ENCODE measurements at places on chromosomes 16 and 17.

DNA sequence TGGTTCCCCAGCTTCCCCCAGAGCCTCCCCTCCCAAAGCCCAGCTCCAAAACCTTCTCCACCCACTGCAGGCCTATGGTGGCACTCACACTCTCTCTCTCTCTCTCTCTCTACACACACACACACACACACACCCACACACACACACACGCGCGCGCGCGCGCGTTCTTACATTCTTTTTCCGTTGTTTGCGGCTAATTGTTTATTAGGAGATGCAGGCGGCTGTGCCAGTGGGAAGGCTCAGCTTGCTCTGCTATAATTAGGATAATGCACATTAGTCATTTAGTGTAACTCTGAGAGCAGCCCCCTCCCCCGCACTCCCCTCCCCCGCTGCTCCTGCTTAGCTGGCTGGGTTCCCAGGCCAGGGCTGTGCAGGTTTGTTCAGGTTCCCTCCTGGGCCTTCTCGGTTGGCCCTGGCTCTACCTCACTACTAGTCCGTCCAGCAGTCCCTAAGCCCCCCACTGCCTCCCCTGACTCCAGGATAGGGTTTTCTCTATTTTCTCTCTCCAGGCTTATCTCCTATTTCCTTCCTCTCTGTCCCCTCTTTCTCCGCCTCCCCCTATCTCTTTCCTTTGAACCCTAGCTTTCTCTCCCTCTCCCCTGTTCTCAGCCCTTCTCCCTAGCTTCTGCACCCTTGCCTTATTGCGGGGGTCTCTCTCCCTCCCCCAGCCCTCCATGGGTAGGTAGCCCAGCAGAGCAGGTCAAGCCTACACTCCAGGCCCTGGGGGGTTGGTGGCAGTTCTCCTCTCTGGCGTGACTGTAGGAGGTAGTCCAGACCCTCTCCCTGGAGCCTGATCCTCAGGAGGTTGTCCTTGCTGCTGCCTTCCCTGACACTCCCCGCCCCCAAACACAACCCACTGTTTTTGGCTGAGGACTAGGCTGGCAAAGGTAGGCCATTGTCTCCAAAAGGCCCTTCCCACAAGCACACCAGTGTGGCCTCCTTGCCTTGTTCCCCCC lies 34.0 kb downstream of the TMEM132E start:
- DNase-seq, result no peak

- DNase-seq, result no peak
Observed at GRCh38 chr16:159136-159849, 6.5 kb upstream of the HBM start.

- no peak for DNase-seq
Observed at GRCh38 chr16:59181821-59182420, 447.8 kb upstream of the GOT2 start.

DNA sequence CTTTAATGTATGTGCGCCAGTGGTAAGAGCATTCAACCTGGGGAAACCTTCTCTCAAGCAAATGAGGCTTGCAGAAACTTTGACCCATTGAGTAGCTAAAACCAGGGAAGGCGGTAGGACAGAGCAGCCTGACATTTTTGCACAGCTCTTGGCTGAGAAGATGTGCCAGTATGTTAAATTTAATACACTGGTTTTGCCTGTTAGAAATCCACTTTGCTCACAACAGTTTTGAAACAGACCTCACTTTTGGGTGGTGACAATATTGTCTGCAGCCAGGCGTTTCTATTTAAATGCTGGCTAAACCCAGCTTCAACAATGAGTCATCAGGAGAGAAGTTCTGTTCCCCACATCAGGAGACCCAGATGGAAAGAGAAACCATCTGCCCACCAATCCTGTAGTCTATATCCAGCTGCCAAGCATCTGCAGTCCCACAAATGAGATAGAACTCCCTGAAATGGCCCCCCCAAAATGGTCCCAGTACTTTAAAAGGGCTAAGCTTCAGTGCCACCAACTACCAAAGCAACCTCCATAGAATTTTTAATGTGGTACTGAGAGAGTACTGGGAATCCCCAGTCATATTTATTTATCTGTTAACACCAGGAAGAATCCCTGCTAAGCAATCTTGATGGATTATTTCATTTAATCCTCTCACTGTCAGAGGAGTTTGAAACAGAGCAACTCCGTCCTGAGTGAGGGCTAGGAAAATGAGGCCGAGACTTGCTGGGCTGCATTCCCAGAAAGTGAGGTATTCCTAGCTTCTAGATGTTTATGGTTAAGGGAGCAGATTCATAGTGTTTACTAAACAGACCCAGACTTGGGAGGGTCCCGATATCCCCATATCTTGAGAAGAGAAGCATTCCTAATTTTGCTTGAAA lies 29.0 kb upstream of the CLEC3A start:
- DNase-seq, result no peak

DNA sequence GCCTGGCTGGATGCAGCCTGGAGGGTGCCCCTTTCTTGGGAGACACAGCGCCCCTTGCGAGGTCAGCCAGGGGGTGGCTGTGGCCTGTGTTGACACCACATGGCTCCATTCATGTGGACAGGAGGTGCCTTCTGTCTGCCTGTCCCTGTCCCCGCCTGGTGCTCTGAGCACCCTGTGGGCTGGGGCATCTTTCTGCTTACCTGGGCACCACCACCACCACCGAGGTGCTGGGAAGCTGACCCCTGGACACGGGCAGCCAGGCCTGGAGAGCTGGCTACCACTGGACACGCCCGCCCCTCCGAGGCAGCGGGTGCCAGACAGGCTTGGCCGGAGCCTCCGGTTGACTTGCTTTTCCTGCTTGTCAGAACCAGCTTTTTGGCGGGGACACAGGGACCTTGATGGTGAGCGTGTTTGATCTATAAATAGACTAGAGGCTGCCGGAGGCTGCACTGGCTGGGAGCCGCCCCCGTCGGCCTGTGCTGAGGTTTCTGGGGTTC lies 121.3 kb upstream of the GSE1 start:
- no peak for DNase-seq

DNA sequence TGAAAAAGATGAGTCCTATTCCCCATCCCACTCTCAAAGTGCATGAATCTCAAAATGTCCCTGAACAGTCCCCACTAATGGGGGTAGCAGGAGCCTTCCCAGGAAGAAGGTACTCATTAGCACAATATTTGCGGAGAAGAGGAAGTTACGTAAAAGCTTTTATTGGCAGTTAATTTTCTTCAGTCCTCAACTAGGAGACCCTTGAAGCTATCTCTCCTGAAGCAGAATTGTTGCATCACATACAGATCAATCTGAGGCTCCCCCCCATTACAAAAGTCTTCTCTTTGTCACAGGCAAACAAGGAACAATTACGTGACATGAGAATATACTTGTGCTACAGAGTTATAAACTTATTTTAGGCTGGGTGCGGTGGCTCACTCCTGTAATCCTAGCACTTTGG lies 14.2 kb downstream of the SLFN12L start:
- DNase-seq, result no peak

DNA sequence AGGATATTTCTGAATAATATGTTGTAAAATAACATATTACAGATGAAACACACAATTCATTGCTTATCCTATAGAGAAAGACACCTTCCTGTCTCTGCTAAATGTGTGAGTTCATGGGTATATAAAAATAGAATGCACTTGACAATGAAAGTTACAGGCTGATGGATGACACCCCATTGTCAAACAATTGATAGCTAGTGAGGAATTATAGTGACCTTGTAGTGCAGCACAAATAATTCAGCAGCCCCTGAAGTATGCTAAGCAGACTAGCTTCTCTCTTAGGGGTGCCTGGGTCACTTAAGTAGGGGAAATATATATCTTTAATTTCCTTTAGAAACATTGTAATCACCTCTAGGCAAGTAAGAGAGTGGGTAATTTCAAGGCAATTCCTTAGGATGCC lies 826.2 kb downstream of the CDH8 start:
- no peak for DNase-seq

GRCh38 chr16:17951378-17951777 lies 385.2 kb downstream of the NPIPA8 start:
- DNase-seq, result no peak

- DNase-seq, result no peak
Observed at GRCh38 chr17:7710301-7710700, 5.3 kb downstream of the EFNB3 start.

GRCh38 chr17:35498448-35499178 lies 38.9 kb downstream of the SLFN12L start:
- no peak for DNase-seq

GRCh38 chr16:88424587-88425235 lies 28.4 kb upstream of the ZFPM1 start:
- DNase-seq, result no peak

GRCh38 chr17:31550389-31551056 lies 159.0 kb downstream of the RAB11FIP4 start:
- no peak for DNase-seq

- no peak for DNase-seq
Observed at GRCh38 chr17:57670769-57671569, 74.1 kb downstream of the CCDC182 start.

- no peak for DNase-seq
Observed at GRCh38 chr16:57482845-57483545, 3.3 kb downstream of the DOK4 start.

- DNase-seq, result no peak
Observed at GRCh38 chr17:78826421-78826820, 14.2 kb downstream of the USP36 start.

DNA sequence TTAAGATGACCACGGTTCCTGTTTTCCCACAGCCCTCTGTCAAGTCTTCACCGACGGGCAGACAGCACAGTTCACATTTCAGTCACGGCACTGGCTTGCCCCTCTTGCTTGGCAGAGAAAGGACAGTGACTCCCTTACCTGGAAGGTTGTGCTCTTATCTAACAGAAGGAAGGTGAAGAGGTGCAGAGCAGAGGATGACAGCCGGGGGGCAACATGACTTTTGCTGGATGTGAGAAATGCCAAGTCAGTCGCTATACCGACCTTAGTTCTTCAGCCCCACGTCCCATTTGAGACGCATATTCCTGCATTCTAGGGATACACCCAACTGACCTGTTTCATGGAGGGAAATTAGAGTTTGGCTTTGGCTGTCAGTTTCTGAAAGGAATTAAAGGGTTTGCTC lies 492.3 kb downstream of the NPIPA7 start:
- DNase-seq, result no peak

DNA sequence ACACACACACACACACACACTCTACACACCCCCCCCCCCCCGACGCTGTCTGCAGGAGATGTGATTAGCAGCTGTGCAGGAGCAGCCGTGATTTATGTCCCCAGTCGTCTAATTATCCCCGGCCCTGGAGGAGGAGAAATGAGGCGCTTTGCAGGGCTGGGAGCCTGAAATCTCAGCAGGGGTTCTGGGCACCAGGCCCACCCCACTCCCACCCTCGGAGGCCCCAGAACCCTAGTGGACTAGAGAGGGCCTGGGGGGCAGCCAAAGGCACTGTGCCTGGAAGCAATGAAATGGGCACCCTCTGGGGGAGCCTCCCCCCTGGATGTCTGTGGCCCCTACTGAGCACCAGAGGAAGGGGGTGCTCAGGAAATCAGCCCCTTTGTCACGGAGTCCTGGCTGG lies 134.2 kb upstream of the CIBAR2 start:
- DNase-seq, result no peak

DNA sequence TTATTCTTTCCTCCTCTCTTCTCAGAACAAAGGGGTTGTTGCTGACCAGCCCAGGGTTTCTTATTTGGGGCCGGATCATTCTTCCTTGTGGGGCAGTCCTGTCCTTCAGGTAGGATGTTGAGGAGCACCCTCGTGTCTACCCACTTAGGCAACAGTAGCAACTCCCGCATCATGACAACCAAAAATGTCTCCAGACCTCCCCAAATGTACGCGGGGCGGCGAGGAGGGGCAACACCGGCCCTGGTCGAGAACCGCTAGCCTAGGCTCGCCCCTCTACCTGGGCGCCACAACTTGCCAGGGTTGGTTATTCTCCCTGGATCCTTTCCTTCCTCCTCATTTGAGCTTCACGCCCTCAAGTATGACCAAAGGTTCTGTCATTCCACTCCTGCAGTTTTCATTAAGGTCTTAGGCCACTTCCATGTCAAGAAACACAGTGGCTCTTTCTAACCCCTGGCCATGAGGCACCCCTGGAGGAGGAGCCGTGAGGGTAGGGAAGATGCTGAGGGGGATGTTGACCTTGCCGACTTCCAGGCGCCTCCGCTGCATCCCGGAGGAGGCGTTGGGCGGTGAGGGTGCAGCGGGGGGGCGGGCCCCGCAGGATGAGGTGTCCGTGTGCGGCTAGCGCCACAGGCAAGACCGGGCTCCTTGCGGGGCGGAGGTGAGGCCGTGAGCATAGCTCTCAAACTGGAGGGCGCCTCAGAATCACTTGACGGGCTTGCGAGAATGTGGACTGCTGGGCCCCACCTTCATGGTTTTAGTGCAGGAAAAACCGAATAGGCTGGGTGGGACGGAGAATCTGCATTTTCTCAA lies 712 bp upstream of the SPECC1 start:
- DNase-seq, result no peak

Data from GM18507 (cell line).